Posterior cingulate gyrus (tissue), 11 donors: ENCODE measurements at places on chromosomes 13 and 19.
A peak's percentile ranks its signal among the peaks of the same experiment; 100 is the strongest.

GRCh38 chr13:40434516-40435397, 231.7 kb downstream of the FOXO1 start:
- no peak for DNase-seq

DNA sequence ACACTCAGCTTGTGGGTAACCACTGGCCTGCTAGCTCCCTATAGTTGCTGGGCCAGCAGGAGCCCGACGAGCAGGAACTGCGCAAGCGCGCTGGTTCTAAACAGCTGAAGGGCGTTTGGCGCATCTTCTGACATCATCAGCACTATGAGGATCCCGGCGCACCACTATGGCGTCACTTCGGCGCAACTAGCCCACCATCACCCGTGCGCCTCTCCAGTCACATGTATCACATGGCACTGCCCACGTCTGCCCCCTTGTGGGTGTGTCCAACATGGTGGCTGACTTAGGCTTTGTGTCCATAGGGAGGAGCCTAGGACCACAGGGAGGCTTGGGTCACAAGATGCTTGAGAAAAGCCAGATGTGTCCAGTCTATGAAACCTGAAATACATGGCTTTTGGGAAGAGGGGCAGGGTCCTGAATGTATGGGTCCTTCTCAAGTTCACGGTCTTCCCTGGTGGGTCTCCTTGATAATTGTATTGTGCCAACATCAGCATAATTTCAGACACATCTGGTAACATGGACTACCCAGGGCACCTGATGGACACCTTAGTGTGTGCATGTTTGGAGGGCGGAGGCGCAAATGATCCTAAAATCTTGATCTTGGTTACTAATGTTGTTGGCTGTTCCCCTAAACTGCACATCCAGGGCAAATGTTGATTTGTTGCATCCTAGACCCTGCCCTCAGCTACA, 18.0 kb downstream of the KLK4 start:
- no peak for DNase-seq

- DNase-seq, result no peak
Measured at GRCh38 chr19:18264971-18265540, 9.2 kb downstream of the IQCN start.

- no peak for DNase-seq
Measured at GRCh38 chr13:42047561-42048341, 697 bp upstream of the DGKH start.

DNA sequence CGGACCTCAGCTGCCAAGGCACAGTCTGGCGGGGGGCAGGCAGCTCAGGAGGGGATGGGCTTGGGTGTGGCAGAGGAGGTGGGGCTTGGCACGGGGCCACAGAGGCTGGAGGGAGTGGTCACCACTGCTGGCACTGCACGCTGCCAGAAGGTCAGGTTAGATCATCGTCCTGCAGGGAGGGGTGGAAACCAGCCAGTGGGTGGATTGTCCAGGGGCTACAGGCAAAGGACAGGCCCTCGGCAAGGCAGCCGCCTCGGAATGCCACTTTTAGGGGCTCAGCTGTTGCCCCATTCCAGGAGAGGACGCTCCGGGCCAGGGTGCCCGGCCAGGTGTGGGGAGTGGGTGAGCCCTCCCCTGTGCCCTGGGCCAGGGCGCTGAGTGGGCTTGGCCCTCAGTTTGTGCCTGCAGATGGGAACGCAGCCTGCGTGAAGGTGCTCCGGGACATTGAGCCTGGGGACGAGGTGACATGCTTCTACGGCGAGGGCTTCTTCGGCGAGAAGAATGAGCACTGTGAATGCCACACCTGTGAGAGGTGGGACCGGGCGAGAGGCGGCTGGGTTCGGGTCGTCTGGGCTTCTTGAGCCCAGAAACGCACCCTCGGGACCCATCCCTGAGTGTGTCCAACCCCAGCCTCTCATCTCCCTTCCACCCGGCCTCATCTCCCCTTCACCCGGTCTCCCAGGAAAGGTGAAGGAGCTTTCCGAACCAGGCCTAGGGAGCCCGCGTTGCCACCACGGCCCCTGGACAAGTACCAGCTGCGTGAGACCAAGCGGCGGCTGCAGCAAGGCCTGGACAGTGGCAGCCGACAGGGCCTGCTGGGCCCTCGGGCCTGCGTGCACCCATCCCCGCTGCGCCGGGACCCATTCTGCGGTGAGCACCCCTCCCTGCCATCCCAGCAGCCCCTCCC, 6.4 kb downstream of the KMT5C start:
- no peak for DNase-seq

GRCh38 chr13:110520431-110521295, 40.9 kb downstream of the RAB20 start:
- DNase-seq, result peak; percentile 56
